Endothelial cell of umbilical vein (primary cell): ENCODE measurements at places on chromosomes 2 and 18. TPM values are rescaled to one million over a fixed set of nuclear protein-coding genes. Genes with fewer than 3 reads are reported as not detected.

DNA sequence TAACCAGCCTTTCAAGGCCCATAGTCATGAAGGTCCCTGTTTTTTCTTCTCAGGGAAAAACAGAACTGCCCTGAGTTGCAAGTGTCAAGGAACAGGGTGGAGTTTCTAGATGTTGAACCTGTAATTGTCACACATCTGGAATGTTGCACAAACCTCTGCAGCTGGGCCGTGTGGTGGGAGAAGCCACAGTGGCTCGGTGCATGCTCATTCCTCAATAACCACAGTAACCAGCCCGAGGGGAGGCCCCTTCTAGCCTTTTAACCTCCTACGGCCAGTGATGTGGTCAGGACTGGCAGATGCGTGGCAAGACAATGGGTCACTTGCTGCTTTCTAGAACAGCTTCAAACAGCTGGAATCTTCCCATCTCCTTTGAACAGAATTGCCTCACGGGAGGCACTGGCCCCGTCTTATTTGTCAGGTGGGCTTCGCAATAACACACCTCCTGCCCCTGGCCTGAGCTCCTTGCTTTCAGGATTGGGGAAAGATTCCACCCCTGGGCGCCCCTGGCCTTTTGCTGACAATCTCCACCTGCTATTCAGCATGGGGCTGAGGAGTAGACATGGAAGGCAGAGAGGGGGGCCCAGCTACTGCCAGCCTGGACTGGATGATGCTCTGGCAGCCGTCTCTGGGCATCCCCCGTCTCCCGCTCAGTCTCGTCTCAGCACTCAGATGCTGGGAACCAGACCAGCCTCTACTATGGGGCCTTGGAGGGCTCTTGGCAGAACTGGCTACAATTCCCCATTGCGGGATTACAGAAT, 102.9 kb downstream of the KLHL29 start:
- no peak for DNase-seq

DNA sequence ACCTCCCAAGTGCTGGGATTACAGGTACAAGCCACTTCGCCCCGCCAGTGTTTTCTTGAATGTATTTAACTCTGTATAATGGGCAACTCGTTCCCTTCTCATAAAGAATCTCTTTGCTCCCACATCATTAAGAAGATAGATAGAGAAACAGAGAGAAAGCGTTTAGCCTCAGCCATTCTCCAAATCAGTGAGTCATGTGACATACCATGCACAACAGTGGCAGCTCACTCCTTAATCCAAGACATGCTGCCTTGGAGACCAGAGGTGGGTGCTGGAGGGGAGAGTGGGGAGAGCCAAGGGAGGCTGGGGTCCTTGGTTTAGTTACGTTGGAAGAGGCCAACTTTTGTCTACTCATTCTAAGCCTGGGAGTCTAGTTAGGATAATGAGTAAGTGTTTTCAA, 54.7 kb downstream of the TGIF1 start:
- DNase-seq = no peak

The NXPH2 gene
- not detected in 2 replicates for total RNA-seq

The TBR1 gene
- 0.09 and 0.11 TPM in 2 replicates for total RNA-seq

The LBX2 gene
- total RNA-seq = 3.8 and 4.3 TPM in 2 replicates

The TMEM163 gene
- 1.0 and 1.3 TPM in 2 replicates for total RNA-seq
